Skin of body (tissue), 3 donors: ENCODE measurements at places on chromosomes 11 and 22.
A peak's percentile ranks its signal among the peaks of the same experiment; 100 is the strongest.

- DNase-seq = no peak
These were observed 37.2 kb upstream of the ETS1 start for GRCh38 chr11:128624269-128625175.

DNA sequence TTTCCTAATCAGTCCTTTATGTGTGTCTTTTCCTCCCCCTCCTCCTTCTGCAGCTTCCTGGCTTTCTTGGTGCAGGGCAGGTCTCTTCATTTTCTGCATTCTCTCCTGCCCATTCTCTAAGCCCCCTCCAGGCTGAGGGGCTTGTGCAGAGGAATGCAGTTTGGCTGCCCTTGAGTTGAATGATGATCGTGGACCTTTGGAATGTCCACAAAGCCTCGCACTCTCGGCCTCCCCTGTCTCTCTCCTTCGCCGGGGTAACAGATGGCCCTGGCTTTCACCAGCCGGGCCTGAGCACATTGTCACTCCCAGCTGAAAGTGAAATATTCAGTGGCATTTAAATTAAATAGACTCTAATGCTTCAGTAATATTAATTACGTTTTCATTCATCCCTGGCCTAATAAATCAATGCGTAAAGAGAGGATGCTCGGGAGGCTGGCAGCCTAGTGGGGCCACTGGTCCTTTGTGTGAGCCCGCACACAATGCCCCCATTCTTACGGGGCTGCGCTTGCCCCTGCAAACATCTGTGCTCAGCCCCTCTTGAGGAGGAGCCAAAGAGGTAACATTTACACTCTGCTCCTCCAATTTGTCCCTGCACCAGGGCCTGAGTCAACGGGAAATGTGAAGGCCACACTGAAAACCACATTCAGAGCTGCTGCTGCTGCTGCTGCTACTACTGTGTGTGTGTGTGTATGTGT, 64.9 kb upstream of the PAX6 start:
- DNase-seq = no peak

DNA sequence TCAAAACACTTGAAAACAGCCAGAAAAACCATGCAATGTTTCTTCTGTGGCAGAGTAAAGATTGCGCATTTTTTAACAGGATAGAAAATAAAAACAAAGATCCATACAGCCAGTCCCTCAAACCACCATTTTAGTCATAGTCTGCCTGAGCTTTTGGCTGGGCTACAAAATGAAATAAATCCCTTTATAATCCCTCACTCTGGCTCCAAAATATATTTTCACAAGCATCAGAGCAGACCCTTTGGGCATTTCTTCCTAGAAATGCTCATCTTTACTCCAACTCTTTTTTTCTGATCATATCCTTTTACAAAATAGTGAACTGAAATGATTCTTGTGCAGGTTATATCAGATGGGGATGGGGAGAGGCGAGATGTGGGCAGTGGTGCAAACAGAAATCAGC, 31.8 kb upstream of the LMO2 start:
- peak; percentile 18 for DNase-seq

DNA sequence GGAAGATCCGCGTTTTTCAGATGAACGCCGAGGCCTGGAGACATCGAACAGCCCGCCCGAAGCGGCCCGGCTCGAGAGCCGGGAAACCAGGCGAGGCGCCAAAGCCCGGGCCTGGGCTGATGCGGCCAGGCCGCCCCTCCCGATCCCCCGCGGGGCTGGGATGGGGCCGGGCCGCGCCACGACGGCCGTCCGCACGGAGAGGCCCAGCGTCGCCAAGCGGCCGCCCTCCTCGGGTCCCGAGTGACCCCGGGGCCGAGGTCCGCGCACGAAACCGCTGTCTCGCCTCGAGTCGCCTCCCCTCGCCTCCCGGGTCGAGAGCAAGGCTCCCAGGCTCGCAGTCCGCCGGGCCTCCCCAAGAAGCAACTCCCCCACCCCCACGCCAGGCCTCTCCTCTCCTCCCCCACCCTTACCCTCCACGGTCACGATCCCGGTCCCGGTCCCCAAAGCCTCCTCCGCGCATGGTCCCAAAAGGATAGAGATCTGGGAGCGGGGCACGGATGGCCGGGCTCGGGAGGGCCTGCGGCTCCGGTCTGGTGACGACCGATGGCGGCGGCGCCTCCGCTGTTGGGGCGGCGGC, 482 bp downstream of the DDX17 start:
- peak; percentile 56 for DNase-seq

- peak; percentile 75 for DNase-seq
These were observed 844 bp downstream of the PCF11 start for GRCh38 chr11:83157594-83158356.

DNA sequence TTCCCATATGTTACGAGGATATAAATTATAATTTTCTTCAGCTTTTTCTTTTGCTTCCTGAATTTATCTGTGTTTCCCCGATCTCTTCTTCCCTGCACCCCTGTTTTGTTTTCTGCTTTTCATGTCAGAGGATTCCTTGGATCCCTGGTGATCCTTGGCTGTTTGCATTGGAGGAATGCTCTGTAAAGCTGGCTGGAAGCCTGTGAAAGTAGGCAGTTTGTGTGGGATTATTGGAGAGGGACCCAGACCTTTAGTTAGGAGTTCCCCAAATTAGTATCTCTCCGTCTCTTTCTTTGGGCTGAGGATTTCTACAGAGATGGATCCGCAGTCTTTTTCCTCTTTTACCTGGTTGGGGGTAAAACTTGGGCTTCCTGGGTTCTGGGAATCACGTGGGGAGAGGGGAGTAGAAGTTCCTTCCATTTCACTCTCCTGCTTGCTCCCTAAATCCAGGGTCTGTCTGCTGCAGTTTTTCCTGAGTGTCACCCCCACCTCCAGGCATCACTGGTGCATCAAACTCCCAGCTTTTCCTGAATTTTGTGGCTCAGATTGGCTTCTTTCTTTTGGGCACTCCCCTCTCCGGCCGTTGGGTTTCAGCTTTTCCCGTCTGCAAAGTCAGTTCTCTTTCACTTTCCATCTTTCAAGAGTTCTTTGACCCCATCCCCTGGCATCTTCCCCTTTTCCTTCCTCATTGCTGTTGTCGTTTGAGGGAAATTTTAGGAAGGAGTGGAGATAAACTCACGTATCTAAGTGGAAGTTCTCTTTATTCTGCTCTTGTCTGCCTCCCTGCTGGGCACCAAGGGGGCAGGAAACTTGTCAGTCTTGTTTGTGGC, 79.1 kb upstream of the ALX4 start:
- no peak for DNase-seq

- no peak for DNase-seq
These were observed 707 bp upstream of the FTH1 start for GRCh38 chr11:61967924-61968757.

DNA sequence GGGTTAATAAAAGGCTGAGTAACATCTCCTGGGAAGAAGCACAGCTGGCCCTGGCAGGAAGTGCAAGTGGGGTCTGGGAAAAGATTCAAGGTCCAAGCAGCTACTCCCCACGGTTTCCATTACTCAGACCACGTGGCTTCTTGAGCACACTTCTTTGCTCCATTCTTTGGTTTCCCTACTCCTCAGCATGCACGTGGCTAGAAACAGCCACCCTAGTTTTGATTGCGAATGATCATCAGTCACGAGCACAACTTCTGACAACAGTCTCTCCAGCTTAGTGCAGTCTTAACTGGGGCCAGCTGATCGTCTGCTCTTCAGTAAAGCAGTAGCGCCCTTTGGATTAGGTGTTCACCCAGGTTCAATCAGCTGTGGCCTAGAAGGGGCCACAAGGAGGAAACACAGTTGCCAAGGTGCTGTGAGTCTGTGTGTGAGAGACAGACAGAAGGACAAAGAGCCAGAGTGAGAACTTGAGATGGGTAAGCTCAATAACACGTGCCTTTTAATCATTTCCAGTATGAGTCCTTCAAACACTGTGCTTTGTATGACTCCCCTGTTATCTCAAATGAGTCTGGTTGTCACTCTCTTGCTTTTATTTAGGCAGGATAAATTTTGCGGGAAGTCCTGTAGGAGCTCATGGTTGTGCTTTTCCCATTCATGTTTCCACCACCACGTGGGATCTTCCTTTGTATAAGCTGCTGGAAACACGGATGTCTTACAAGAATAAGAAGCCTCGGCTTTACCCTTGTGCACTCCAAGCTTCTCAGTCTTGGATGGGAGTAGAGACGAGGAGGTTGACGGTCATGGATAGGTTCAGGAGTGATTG, 901 bp upstream of the PARVA start:
- peak; percentile 74 for DNase-seq

- DNase-seq = no peak
These were observed 26.3 kb upstream of the RASD2 start for GRCh38 chr22:35514366-35514765.

GRCh38 chr11:92852946-92853345, 116.5 kb upstream of the MTNR1B start:
- DNase-seq = no peak

- DNase-seq = no peak
These were observed 163.0 kb upstream of the CCDC179 start for GRCh38 chr11:23023319-23023718.

DNA sequence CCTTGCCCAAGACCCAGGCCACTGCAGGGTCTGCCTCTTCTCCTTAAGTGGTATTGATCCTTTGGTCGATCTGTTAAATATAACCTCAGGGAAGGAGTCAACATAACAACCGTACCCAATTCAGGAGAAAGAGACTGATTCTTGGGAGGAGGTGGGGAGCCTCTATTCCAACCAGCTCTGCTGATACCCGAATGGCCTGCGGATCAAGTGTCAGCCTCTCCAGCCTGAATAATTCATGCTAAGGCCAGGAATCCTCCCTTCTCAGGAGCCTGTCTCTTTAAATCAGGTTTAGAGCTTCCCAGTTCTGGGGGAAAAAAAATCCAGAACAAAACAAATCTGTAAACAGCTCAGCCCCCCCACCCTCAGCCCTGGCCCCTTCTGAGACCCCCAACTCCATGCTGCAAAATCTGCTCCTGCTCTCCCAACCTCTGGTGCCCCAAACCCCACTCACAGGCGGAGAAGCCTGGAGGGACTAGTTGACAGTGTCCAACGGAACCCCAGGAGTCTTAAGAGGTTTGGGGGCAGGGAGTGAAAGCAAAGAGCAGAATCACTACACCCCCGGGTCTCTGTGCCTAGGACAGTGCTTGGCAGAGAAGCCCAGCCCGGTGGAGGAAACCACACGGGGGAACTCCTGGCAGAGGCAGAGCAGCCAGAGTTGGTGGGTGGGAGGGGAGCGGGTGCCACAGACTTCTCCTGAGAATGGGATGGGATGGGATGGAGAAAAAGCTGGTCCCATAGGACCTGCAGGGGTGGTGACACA, 863 bp upstream of the TPBGL start:
- no peak for DNase-seq

DNA sequence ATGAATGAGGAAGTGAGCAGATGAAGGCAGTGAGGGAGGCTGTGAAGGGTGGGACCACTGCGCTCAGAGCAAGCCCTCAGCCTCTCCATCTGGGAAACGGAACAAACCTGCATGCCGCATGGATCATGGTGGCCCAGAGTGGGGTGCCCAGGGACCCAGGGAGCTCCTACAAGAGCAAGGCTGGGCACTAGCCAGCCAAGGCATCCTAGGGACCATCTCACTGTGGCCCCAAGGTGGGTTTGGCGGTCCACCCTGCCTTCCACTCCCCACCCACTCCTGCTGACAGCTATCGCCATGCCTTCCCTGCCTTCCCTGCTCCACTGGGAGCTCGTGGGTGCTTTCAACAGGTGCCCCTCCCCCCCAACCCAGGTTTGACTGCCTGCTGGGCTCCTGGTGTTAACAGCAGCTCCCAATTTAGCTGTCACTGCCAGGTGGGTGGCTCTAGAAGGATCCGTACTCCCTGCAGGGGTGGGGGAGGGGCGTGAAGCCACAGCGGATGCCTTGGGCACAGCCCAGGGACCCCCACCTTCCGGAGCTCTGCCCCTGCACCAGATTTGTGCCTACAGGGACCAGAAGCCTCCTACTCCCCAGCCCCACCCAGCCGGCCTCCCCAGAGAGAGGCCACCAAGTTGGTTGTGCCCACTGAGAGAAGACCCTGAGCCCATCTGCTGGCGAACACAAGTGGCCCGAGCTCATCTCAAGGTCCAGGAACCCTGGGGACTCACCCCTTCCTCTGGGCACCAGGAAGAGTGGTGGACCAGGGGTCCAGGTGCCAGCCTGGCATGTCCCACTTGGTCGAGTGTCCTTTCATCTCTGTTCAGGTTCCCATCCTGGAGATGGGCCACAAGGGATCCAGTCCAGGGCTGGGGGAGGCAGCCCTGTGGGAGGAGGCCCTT, 29.7 kb upstream of the PRODH start:
- no peak for DNase-seq

DNA sequence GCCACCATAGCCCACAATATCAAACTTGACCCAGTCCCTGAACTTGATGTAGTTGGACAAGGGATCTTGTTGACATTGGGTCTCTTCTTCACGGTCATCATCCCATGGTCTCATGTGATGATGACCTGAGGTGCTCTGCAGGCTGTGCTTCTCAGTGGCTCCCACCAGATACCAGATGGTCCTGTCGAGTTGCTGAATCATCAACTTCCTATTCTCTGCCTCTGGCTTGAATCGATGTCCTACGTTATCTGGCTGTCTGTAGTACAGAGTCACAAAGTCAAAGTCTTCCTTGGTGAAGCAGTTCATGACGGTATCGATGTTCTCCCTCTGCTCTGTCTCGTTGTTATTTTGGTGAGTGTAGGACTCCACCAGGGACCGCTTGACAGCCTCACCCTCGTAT, 145.7 kb upstream of the ALDH3B2 start:
- no peak for DNase-seq

- no peak for DNase-seq
These were observed 668.2 kb upstream of the TENM4 start for GRCh38 chr11:80109031-80109430.

DNA sequence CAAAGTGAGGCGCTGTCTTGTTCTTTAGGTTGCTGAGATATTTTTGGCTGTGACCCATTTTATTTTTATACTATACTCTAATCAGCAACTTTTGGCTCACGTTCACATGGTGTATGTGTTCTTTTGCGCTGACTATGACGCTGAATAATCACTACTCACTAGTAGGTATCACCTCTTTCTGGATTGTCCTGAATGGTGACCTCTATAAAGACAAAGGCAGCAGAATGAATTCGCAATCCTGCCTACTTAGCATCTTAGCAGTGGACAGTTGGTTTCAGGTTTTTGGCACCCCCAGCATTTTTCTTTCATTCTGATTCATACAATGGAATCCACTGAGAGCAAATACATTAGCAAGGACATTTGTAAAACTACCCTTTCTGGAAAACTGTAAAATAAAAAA, 351.3 kb downstream of the JRKL start:
- no peak for DNase-seq

GRCh38 chr22:26798462-26799065, 141.2 kb downstream of the MIAT start:
- DNase-seq = no peak

DNA sequence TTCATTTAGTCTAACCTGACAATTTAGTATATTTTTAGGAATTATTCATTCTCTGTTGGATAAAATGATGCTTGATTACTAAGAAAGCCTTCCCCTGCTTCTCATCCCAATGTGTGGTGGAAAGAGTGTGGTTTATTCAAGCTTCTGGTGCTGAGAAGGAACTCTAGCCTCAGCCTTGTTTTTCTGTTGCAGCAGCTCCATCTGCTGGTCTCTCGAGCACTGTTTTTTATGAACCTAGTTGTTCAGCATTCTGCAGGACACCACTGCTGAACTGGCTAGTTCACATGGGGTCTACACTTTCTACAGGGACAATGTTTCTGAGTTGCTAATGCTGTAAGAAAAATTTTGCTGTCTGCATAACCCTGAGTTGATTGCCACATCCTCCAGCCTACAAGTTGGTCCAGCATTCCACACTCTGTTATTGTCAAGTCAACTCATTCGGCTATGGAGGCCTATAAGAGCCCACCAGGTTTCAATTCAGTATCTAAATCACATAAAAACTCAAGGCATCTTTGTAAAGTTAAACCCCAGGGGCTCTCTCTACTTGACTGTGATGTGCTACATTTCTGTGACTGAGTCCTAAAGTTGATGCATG, 14.3 kb downstream of the OR2AG2 start:
- DNase-seq = peak; percentile 28
